ENCODE measurements at places on chromosomes 1 and 21.

GRCh38 chr1:106879538-106879937 lies 176.9 kb upstream of the PRMT6 start:
- DNase-seq: no peak

GRCh38 chr1:228803421-228803820 lies 68.1 kb downstream of the RHOU start:
- no peak for DNase-seq

DNA sequence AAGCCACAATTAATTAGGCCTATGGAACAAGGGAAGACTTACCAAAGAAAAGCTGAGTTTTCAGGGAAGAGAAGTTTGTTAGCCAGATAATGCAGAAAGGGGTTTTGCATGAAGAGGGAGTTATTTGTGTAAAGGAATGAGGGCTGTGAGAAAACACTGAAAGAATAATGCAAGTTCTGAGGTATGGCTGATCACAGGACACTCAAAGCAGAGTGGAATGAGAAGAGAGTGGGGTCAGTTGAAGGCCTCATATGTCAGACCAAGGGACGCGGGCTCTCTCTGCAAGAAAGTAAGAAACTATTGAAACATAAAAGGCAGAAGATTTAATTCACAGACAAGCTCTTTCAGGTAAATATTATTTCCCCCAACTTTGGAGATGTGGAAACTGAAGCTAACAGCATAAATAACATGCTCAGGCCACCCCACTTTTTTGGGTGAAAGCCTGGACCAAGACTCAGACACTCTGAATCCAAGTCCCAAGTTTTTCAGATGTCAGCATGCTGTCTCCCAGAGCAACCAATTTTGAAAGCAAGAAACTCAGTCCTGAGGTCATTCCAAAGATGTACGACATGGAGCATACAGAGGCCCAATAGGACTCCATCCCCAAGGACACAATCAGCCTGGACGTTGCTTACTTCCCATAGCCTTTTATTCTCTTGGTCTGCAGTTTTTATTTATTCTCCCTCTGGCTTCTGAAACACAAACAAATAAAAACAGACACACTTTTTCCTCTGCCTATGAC lies 47.3 kb upstream of the FGGY start:
- no peak for DNase-seq

DNA sequence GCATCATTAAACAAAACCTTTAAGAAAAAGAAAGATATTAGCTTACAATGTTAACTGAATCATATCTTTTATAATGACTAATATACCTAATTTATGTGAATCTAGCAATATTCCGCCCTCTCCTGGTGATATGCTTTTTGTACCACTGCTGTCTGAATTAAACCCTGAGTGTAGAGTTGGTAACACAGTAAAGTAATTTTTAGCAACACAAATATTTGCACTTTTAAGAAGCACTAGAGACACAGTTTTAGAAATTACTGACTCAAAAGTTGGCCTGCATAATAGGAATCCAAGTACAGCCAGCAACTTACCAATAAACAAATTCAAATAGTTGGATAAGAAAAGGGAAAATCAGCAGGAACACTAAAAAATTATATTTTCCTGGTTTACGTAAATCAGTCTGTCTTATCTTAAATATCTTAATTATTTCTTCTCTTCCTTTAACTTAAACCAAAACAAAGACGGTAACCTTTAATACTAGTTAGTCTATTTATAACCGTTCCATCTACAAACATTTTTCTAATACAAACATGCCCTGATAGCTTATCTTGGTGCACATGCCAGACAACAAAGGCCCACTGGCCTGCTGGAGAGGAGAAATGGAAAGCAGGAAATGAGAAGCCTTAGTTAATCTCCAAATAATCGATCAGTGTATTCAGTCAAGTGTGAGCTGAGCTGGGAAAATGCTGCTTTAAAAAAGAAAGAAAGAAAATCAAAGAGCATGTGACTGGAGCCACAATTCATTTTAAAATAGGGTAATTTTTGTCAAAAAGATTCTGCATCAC lies 246.0 kb downstream of the RERE start:
- no peak for DNase-seq

DNA sequence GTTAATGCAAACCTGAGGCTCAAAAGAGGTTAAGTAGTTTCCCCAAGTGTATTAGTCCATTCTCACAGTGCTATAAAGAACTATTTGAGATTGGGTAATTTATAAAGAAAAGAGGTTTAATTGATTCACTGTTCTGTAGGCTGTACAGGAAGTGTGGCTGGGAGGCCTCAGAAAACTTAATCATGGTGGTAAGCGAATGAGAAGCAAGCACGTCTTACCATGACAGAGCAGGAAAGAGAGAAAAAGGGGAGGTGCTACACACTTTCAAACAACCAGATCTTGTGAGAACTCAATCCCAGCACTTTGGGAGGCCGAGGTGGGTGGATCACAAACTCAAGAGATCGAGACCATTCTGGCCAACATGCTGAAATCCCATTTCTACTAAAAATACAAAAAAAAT lies 38.5 kb upstream of the RXRG start:
- DNase-seq: no peak

- no peak for DNase-seq
Measured at GRCh38 chr1:190478149-190479049, 735 bp upstream of the BRINP3 start.

- DNase-seq: peak; percentile 52
Measured at GRCh38 chr1:175514387-175514953, 228.9 kb downstream of the TNR start.

DNA sequence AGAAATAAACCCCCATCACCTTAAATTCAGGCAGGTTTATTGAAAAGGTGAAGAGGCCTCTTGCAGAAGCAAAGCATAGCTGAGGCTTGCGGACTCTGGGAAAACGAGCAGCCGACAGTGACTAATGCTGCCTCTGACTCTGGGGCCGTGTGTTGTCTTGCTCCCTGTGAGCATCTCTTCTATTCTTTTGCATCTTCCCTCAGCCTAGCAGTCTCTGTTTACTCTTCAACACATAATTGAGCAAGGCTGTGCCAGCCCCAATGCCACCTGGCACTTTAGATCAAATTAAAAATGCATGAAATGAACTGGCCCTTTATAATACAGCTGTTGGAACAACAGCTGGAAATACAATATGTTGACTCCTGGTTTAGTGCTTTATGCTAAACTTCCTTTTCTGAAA lies 18.4 kb upstream of the REG4 start:
- no peak for DNase-seq

DNA sequence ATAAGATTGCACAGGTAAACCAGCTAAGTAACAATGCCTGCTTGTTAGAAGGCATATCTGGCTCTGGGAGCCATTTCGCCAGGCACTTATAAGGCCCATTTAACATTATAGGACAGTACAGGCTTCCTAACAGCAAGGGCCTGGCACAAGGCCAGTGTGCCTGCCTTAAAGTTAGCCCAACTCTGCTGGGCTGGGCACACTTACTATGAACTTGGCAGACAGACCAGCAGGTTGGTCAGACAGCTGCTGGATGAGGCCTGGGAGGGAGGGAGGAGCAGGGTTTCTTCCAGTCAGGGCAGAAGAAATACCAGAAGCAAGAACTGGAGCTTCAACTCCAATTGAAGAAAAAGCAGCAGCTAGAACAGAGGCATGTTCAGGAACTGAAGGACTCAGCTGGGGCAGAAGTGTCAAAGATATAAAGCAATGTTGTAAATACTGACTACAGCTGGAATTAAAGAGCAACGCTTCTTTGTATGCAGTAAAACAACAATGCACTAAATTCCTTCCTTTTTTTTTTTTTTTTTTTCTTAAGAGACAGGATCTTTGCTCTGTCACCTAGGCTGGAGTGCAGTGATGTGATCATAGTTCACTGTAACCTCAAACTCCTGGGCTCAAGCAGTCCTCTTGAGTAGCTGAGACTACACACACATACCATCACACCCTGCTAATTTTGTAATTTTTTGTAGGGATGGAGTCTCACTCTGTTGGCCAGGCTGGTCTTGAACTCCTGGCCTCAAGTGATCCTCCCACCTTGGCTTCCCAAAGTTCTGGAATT lies 4.9 kb downstream of the CACHD1 start:
- DNase-seq: no peak

DNA sequence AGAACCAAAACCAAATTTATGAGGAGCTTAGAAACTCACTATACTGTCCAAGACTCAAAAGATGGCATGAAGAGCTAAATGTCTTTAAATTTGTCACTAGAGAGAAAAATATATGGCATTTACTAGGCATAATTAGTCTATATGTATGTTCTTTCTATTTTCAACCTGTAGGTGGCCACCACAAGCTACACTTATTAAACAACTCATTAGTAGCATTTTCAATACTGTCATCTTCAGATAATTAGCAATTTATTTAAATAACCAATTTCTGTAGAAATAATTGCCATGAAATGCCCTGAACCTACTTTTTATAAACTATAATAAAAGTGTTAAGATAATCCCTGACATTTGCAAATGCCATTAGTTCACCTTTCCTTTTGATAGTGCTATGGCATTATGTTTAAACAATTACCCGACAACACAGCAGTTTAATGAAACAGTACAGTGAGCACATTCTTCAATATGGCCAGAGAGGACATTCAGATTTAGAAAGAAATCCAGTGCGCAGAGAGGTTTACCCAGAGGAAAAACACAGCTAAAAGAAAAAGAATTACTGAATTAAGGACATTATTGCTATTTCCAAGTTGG lies 522.5 kb downstream of the PTBP2 start:
- no peak for DNase-seq

- DNase-seq: no peak
Measured at GRCh38 chr21:28991861-28992525, 684 bp downstream of the LTN1 start.

GRCh38 chr1:171254859-171255258 lies 6.6 kb downstream of the FMO1 start:
- DNase-seq: no peak

GRCh38 chr1:159848326-159848725 lies 14.1 kb downstream of the VSIG8 start:
- DNase-seq: no peak

GRCh38 chr1:59752556-59753414 lies 62.0 kb upstream of the HOOK1 start:
- no peak for DNase-seq

- no peak for DNase-seq
Measured at GRCh38 chr1:23980728-23981070, 572 bp upstream of the SRSF10 start.

GRCh38 chr1:39360731-39361130 lies 130.7 kb upstream of the BMP8A start:
- DNase-seq: no peak

GRCh38 chr1:229621663-229622062 lies 4.3 kb downstream of the TAF5L start:
- no peak for DNase-seq

DNA sequence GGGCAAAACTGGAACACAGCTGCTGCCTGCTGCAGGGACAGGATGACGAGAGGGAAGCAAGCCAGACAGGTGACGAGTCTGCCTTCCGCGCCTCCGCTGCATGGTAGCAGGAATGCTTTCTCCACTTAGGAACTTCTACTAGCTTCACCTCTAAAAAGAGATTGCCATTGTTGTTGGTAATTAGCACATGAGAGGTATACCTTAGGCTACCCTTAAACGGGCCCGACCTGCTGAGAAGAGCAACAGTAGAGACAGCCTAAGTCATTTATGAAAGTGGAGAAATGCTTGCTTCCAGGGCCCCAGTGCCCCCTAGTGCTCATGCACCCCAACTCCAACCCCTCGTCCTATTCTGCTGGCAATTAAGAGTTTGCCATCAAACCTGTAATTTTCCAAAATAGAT lies 96.9 kb upstream of the AKT3 start:
- DNase-seq: no peak

DNA sequence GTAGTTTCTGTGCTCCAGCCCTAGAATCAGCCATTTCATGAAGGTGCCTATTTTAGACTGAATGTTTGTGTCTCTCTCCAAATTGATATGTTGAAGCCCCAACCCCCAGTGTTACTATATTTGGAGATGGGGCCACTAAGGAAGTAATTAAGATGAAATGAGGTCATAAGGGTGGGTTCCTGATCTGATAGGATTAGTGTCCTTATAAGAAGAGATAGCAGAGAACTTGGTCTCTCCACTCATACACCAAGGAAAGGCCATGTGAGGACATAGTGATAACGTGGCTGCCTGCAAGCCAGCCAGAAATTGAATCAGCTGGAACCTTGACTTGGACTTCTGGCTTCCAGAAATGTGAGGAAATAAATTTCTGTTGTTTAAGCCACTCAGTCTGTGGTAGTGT lies 12.3 kb downstream of the RAVER2 start:
- no peak for DNase-seq

DNA sequence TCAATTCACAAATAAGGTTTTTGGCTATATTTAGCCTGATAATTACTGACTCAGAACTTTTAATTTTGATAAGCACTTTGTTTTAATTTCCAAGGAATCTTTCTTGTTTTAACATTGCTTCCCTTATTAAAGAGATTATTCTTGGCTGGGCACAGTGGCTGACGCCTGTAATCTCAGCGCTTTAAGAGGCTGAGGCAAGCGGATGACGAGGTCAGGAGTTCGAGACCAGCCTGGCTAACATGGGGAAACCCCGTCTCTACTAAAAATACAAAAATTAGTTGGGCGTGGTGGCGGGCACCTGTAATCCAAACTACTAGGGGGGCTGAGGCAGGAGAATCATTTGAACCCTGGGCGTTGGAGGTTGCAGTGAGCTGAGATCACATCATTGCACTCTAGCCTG lies 13.8 kb downstream of the ALG14 start:
- no peak for DNase-seq

- DNase-seq: no peak
Measured at GRCh38 chr1:36448530-36449056, 1.7 kb downstream of the OSCP1 start.

GRCh38 chr1:55367273-55367672 lies 152.1 kb upstream of the USP24 start:
- DNase-seq: no peak

DNA sequence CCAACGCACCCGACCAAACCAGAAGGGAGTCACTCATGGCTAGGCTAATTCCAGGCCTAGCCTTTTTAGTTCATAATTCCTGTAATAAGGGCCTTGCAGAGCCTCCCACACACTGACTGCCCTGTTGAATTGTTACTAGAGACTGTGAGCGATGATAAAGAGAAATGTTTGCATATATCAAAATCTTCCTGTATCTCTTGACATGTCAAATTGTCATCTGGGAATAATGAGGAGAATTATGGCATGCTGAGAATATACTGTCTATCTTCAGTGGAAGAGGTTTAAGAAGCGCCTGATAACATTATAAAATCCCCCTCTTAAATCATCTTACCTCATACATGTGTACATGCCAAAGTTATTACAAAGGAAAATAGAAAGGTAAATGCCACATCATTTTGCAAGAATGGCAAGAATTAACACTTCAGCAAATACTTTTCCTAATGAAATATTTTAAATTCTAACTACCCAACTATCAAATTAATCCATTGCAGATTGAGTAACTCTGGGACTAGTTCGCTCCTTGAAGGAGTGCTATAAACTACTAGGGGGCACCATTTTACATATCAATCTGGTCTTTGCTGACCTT lies 144.1 kb downstream of the CENPF start:
- DNase-seq: no peak

DNA sequence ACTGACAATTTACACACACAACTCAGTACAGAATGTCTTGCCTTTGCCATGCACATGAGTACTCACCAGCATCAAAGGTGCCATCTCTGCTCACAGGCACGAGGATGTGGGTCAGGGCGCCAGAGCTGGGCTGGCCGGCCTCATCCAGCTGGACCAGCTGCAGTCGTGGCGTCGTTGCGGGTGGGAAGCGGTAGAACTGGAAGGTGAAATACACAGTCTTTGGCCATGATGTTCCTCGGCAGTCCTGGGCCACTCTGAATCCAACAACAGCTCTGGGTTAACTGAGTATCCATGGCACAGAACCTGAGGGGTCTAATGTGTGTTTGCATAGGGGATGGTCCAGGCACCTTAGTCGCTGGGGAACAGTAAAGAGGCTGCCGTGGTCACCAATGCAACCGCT lies 87.7 kb downstream of the NPHP4 start:
- peak; percentile 19 for DNase-seq

Data from coronary artery (tissue), 2 donors.